ENCODE measurements at places on chromosomes 7 and 10.
A peak's percentile ranks its signal among the peaks of the same experiment; 100 is the strongest.

GRCh38 chr7:46660402-46660980 is 739.4 kb upstream of the IGFBP3 start:
- peak; percentile 43 for DNase-seq

DNA sequence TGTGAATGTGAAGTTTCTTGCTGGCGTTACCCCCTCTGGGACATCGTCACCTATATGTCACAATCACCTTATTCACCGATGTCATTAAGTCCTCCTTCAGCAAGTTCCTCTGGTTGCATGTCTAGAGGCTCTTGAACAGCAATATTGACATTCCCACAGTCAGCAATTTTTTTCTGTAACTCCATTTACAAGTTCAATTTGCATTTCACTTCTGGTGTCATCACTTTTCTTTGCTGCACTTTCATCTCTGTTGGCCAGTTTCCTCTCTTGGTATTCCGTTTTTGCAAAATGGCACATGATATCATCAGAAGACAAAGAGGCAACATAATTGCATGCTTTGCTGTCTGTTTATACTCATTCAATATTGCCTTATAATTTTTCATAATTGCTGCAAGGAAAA is 69.8 kb downstream of the SRI start:
- no peak for DNase-seq

DNA sequence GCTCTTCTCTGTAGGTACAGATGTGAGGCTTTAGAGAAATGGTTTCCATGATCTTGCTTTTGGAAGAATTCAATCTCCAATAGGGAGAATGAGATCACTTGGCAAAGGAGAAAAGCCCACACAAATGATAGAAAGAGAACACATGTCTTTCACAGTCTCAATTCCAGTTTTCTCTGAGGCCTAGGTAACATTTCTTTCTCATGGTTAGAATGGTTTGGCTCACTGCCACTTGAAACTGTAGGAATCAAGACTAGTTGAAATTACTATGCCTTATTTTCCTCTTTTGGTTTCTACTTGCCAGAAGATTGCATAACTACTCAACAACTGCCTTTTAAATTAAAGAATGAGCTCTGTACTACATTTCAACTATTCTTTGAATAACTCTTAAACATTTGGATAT is 276.5 kb upstream of the TEX47 start:
- DNase-seq: no peak

- DNase-seq: no peak
These were observed 26.1 kb downstream of the FAM53B start for GRCh38 chr10:124717911-124718741.

DNA sequence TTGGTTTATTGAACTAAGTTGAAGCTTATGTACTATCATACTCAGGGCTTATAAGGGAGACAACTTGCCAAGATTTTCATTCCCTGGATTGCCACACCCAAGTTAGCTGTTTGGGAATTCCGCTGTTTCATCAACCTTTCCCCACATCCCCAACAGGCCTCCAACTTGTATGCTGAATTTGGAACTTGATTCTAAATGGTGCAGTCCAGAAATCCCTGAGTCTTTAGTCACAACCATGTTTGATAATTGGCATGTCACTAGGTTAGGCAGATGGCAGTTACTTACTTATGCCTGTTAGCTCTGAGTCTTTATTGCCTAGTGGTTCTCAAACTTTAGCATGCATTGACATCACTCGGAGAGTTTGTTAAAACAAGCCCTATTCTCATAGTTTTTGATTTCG is 135.4 kb upstream of the PRPS1L1 start:
- no peak for DNase-seq

- DNase-seq: no peak
These were observed 85.4 kb downstream of the DOCK4 start for GRCh38 chr7:112120696-112121217.

DNA sequence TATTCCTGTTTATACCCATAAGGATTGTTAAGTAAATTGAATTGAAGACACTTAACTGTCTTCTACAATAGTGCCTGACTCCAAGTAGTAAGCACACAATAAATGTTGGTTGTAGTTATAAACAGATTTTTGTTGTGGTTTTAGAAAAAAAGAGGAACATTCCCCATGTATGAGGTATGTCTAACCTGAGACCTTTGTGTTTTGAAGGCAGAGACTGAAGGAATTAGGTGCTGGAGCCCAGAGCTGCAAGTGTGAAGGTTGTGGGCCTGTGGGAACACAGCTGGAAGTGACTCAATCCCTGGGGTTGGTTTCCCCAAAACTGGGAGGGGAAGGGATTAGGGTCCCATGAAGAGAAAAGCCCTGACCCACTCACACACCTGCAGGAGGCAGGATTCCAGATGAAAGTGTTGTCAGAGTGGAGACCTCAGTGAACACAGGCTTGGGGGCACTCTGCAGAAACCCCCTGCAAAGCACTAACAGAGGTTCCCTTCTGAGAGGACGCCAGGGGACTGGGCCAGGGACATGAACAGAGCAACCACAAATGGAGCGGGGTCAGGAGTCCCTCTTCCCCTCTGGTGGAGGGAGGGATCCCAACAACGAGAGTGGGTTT is 265.1 kb upstream of the KLF14 start:
- DNase-seq: peak; percentile 72

DNA sequence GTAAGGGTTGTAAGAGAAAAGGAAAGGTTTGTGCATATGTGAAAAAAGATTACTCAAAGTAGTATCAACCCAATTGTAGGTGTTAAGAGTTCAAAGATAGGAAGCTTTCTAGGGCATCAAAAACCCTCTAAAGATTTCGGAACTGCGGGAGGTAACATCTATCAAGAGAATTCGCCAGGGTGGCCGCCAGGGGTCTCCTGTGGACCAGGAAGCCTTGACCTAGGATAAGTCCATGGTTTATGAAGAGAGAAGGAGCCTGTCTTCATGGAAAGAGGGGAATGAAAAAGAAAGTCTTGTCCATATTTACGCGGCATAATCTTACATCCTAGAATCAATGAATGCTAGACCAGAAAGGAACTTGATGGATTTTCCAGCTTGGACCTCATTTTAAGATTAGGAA is 140.7 kb upstream of the CALCR start:
- DNase-seq: peak; percentile 77

Measured in cardiac fibroblast (primary cell).